Kidney epithelial cell (primary cell): ENCODE measurements at places on chromosomes 2 and 18. TPM values are rescaled to one million over a fixed set of nuclear protein-coding genes. Genes with fewer than 3 reads are reported as not detected.

- peak; percentile 75 for DNase-seq
Measured at GRCh38 chr2:100365434-100365833, 43.1 kb upstream of the LONRF2 start.

GAREM1 gene
- total RNA-seq = 2.9 and 3.8 TPM in 2 replicates

REG3A gene
- not detected in 2 replicates for total RNA-seq

DNA sequence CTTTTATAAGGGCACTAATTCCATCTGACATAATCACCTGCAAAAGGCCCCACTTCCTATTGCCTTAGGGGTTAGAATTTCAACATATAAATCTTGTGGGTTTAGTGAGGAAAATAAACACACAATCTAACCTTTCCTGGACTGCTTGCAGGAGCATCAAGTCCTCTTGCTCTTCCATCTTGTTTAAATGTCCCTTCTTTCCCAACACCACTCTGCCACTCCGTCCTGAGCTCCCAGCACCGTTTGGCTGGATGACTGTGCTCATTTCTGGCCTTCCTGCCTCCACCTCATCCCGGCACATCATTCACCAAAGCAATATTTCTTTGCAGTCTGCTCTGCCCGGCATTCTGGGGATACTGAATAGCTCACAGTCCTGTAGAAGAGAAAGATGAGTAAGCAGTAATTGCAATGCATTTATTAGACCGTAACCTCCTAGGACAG, 247.8 kb downstream of the BCL2 start:
- DNase-seq = peak; percentile 35

IL37 gene
- total RNA-seq = not detected in 2 replicates

UPP2 gene
- total RNA-seq = not detected in 2 replicates

DNA sequence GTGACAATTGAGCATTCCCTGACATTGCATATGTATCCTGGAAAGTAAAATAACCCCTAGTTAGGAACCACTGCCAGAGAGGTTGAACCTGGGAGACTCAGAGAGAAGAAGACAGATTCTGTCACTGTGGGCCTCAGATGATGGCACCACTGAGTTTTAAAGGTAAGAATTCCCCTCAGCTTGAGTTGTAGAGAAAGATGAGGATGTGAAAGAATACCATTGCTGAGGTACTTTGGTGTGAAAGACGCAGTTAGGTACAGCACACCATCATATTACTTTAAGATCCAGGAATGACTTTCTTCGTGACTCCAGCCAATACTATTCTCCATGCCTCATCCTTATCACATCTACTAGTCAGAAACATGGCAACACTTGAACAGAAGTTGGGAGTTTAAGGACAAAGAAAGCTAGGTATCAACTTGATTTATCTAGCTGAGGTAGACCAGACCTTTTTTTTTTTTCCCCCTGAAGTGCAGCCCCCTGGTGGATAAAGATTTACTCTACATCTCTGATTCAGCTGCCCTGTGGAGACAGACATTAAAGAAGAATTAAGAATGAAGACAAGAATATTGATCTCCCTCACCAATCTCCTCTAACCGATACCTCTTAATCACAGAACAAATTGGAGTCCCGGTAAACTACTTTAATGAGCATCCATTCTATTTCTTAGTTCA, 630.5 kb upstream of the FANCL start:
- DNase-seq = no peak

DNA sequence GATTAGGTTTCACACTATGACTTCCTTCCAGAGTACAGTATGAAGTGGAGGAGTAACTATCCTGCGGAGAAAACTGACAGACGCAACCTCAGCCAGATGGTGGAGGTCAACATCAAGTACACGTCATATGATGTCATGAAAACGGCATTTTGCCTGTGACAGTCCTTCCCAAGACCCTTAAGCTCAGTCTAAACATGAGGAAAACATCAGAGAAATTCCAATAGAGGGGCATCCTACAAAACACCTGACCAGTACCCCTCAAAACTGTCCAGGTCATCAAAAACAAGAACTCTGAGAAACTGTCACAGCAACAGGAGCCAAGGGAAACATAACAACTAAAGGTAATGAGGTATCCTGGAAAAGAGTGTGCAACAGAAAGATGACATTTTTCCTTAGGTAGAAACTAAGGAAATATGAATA, 1.7 kb downstream of the RNU4ATAC start:
- DNase-seq = no peak

DNA sequence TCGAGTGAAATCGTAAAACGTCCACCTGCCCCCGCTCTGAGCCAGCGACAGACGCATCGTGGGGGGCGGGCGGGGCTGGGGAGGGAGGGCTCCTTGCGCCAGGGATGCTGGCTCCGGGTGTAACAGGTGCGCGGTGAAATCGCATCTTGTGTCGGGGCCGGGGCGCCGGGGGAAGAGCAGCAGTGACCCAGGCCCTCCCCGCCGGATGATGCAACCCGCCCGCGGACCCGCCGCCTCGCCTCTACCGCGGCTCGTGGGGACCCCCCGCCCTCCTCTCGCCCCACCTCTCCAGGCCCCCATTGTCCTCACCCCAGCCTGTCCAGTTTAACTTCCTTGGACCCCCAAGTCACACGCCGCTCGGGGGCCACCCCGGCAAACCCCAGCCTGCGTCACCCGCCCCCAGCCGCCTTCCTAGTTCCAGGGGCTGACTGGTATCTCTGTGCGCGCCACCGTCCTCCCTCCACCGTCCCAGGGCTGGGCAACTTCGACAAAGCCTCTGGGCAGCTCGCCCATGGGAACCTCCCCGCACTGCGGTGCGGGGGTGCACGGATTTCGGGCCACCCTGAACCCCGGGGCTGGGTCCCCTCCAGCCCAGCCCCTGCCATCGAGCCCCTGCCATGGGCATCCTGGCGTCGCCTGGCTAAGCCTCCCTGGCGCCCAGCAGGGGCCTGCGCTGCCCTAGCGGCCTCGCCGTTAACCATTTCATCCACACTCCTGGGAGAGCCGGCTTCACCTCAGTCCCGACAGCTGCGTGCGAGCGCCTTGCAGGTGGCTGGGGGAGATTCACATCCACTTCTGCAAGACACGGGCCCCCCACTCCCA, 799 bp upstream of the KIF1A start:
- DNase-seq = no peak

DNA sequence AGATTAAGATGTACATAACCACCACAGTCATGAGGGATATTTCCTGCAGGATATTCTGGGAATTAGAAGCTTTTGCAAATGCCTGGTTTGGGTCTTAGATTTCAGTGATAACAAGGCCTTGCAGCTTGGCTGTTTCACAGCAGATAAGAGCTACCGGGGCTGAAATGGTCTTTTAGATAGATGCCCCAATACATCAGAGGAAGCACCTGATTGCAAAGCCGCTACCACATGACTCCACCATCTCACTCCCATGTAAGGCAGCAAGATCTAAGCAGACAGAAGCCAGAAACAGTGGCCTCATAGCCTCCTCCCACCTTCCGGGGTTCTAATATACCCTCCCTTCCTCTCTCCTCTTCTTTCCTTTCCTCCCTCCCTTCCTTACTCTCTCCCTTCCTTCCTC, 31.1 kb upstream of the EPG5 start:
- DNase-seq = no peak

- no peak for DNase-seq
Measured at GRCh38 chr2:156445296-156446220, 9.4 kb downstream of the GPD2 start.

METTL8 gene
- total RNA-seq = 26.6 and 26.7 TPM in 2 replicates

DNA sequence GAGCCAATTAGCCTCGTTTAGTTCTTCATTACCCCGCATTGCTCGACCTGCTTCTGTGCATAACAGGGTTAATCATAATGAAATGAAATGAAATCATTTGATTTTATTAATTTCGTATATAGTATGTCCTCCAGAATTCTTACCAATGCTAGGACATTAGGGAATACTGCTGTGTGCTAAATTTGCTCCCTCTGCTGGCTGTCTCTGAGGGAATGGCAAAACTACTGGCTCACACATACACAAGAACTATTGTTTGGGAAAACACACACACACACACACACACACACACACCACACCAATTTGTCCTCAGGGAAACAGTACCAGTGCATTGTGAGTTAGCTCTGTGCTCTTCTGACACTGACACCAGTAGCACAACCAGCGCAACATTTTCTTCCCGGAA, 273.3 kb upstream of the TCF4 start:
- no peak for DNase-seq

AGAP1 gene
- total RNA-seq = 33.7 and 42.0 TPM in 2 replicates

DNA sequence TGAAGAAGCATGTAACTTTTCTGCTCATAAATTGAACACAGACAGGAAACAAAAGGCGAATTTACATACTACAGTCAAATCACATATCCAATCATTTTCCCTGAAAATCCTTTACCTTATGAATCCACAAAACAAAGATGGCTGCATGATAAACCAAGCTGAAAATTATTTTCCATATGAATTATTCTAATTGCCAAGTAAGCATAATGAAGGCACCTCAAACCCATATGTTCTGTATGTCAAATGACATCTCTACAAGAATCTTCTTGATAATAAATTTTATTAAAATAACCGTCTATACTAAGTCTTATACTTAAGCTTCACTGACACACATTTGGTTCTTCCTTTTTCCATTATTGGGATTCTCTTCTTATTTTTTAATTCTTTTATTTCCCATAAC, 1242.6 kb downstream of the CNTNAP5 start:
- DNase-seq = no peak

UGT1A4 gene
- not detected in 2 replicates for total RNA-seq

GRCh38 chr2:130985206-130985780, 108.0 kb downstream of the FAM168B start:
- DNase-seq = no peak

DNA sequence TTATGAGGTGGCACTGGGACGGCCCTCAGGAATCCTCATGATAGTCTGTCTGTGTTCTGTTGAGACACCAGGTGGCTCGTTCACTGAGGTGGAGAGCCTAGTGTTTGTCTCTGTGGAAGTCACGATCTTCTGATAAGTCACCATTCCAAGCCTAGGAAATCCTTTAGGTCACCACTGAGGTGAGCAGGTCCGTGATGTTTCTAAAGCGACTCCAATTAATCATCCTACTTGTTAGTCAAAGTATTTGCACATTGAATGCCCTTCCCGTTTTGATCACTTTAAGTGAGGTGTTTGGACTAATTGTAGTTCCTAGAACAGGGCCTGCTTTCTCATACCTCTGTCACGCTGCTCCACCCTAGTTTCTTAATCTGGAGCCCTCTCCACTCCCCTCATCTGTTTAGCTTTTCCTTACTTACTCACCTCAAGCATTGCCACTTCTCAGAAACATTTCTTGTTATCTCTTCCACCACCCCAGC, 28.0 kb upstream of the DSG3 start:
- no peak for DNase-seq

- no peak for DNase-seq
Measured at GRCh38 chr2:148876202-148876594, 1.2 kb downstream of the KIF5C start.

PRADC1 gene
- total RNA-seq = 6.6 and 7.8 TPM in 2 replicates

ZNF521 gene
- total RNA-seq = 6.0 and 14.5 TPM in 2 replicates

LONRF2 gene
- total RNA-seq = 3.3 and 4.1 TPM in 2 replicates

DNA sequence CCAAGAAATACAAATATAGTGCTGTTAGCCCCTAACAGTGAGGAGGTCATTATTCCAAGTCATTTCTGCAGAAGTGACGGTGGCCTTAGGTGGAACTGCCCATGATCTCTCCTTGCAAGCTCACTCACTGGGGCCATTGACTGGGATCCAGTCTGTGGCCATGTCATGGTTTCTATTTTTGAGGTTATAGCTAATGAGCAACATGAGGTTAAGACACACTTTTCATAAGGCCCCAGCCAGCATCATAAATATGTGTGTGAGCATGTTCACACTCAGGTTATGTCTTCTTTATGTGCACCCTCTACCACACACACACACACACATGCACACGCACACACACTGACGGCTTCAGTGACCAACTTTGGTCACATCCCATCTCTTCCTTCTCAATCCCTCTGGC, 484 bp downstream of the AFF3 start:
- no peak for DNase-seq

DNA sequence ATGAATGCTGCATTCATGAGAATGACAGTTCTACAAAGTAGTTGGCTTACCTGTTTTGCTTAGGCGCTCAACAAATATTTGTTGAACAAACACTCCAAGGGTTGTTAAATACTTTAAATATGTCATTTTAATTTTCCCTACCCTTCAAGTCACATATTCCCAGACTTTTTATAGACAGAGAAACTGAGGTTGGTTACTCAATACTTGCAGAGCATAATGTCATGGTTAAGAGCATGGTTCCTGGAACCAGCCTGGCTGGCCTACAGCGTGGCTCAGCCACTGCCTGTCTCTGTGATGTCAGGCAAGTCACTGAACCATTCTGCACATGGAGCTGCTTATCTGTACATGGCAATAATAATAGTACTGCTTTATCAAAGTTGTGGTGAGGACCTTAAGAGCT, 120.0 kb upstream of the STK17B start:
- DNase-seq = no peak

GRCh38 chr2:40436093-40436475, 15.8 kb downstream of the SLC8A1 start:
- DNase-seq = no peak

DNA sequence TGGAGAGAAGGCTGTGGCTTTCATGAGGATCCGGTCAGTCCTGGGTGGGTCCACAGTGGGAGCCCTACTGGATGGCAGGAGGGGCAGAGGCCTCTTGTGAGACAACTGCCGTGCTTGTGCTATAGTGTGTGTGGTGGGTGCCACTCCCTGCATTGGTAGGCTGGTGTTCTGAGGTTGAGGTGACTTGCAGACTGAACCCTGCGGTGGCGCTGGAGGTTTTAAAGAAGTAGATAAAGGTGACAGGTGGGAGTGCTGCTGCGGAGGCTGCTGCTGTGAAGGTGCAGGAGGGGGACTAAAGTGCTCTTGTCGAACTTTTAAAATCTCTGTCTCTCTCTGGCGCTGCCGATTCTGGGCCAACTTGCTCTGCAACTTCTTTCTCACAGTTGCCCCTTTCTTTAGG, 29.7 kb downstream of the INO80D start:
- DNase-seq = no peak

- no peak for DNase-seq
Measured at GRCh38 chr2:17195016-17195415, 323.2 kb downstream of the RAD51AP2 start.

GRCh38 chr2:100446696-100447095, 23.6 kb upstream of the NMS start:
- no peak for DNase-seq

DOCK10 gene
- total RNA-seq = 1.2 and 5.0 TPM in 2 replicates

DNA sequence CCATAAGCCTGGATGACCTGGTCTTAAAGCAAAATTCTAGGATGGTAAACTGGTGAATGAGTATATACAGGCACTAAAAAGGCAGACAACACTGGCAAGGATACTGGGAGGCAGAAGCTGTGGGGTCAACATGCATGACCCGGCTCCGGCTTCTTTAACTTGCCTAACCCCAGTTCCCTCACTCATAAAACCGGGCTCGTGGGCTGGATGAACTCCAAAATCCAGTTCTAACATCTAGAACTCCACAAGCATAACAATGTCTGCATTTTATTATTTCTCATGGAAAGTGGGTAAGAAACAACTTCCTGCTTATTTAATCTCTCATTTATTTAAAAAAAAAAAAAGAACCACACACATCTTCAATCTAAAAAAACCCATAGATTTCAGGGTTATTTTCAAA, 57.3 kb downstream of the FARSB start:
- DNase-seq = no peak
